ENCODE measurements at places on chromosomes 6 and 20. TPM values are rescaled to one million over a fixed set of nuclear protein-coding genes. Genes with fewer than 3 reads are reported as not detected.

- no peaks in the 10 kb centered on the region for H3K36me3 ChIP-seq
- H3K27me3 ChIP-seq: no peaks in the 10 kb centered on the region
- H3K27ac ChIP-seq: no peak overlapping the region
- no peak overlapping the region for H3K4me3 ChIP-seq
- H3K4me1 ChIP-seq: no peaks in the 10 kb centered on the region
- DNase-seq: no peak
These were observed 19.9 kb downstream of the SLC2A4RG start for GRCh38 chr20:63759377-63759901.

The ZKSCAN3 gene
- 12.3 TPM for total RNA-seq

- H3K4me3 ChIP-seq: no peak overlapping the region
- no peak for DNase-seq
- H3K27me3 ChIP-seq: no peaks in the 10 kb centered on the region
- no peaks in the 10 kb centered on the region for H3K36me3 ChIP-seq
These were observed 16.1 kb upstream of the SERPINB1 start for GRCh38 chr6:2857580-2858337.

DNA sequence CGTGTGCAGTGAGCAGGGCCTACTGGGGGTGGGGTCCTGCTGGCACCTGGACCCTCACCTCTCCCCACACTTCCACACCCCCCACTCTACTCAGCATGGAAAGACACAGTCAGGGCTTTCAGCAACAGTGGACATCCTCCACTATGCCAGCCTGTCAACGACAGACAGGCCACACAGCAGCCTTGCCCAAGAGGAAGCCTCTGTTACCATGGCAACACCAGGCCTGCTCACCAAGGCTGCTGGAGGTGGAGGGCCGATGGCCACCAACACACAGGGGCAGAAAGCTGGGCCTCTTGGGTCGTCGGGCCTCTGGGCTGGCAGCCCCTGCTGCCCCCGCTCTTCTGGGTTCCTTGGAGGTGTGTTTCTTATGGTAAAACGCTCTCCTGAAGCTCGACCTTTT, 13.6 kb downstream of the BNIP5 start:
- H3K4me3 ChIP-seq: no peak overlapping the region
- no peaks in the 10 kb centered on the region for H3K4me1 ChIP-seq
- H3K27me3 ChIP-seq: no peaks in the 10 kb centered on the region
- H3K27ac ChIP-seq: no peak overlapping the region
- H3K36me3 ChIP-seq: no peaks in the 10 kb centered on the region

GRCh38 chr20:56730003-56730402, 100.9 kb downstream of the TFAP2C start:
- DNase-seq: no peak
- H3K4me1 ChIP-seq: no peaks in the 10 kb centered on the region
- H3K27ac ChIP-seq: no peak overlapping the region
- no peaks in the 10 kb centered on the region for H3K27me3 ChIP-seq

The HAO1 gene
- total RNA-seq: not detected

DNA sequence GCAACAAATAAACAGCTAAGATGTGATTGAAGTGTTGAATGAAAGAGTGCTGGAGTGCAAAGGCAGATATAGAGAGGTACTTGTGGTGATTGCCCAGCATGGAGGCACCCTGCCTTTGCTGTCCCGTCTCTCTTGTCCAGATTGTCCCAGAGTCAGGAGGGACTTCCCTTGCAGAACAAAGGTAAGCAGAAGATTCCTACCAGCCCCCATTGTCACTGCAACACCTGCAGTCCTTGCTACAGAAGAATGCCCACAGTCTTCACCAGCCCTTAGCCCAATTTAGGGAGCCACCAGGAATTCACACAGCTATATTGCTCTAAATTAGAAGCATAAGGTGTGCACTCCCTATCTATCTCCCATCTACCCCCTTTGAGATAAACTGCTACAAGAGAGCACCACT, 491.8 kb downstream of the KIF16B start:
- H3K27me3 ChIP-seq: no peaks in the 10 kb centered on the region
- H3K27ac ChIP-seq: no peak overlapping the region
- no peaks in the 10 kb centered on the region for H3K36me3 ChIP-seq
- no peak for DNase-seq

DNA sequence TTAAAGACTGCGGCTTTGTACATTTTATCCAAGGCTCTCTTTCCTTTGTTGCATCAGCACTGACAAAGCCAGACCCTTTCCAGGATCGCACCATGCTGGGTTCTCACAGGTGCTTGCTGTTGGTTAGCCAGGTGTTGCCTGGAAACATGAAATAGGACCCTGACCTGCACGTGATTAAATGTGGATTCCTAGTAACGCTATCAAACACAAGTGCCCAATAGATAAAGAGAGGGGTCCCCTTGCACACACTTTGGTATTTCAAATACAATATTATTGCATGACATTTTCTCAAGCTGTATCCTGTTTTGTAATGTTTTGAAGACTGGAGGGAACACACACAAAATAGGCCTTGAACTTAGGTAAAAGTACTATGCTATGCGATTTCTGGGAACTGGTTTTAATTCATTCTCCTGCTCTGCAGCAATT, 73.3 kb downstream of the AKAP12 start:
- no peak overlapping the region for H3K4me3 ChIP-seq
- no peaks in the 10 kb centered on the region for H3K27me3 ChIP-seq
- no peaks in the 10 kb centered on the region for H3K36me3 ChIP-seq
- H3K4me1 ChIP-seq: no peaks in the 10 kb centered on the region

DNA sequence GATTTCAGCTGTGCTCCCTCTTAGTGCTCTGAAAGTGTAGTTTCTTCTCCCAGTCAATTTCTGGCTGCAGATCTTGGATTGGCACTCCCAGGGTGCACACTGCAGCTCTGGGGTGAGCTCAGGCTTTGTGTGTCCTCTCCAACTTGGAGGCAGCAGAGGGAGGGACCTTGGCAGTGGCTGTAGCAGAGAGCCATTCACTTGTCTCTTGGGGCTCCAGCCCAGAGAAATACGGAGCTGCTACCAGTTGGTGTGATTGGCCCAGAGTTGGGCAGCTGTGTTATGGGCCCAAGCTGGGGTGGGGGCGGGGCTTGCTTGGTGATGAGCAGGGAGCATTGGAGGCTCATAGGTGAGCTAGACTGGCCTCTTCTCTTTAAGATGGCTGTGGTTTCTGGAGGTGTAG, 65.9 kb downstream of the KLHL32 start:
- H3K27ac ChIP-seq: no peak overlapping the region
- H3K27me3 ChIP-seq: no peaks in the 10 kb centered on the region
- DNase-seq: no peak
- no peak overlapping the region for H3K4me3 ChIP-seq

The PTGIS gene
- total RNA-seq: 125 TPM

- no peaks in the 10 kb centered on the region for H3K4me1 ChIP-seq
- H3K27ac ChIP-seq: no peak overlapping the region
- no peak for DNase-seq
- no peaks in the 10 kb centered on the region for H3K27me3 ChIP-seq
- H3K36me3 ChIP-seq: no peaks in the 10 kb centered on the region
These were observed 109.6 kb upstream of the BACH2 start for GRCh38 chr6:90406142-90406794.

The NR2E1 gene
- total RNA-seq: not detected

- H3K27me3 ChIP-seq: no peaks in the 10 kb centered on the region
- no peaks in the 10 kb centered on the region for H3K4me1 ChIP-seq
- H3K27ac ChIP-seq: no peak overlapping the region
- H3K4me3 ChIP-seq: no peak overlapping the region
- H3K36me3 ChIP-seq: no peaks in the 10 kb centered on the region
- no peak for DNase-seq
These were observed 24.1 kb upstream of the SALL4 start for GRCh38 chr20:51826372-51826771.

The PTCRA gene
- not detected for total RNA-seq

The SLC22A2 gene
- not detected for total RNA-seq

The BMP7 gene
- 13.3 TPM for total RNA-seq

The MLN gene
- total RNA-seq: not detected

All from uterus (tissue), 4 donors.